Stimulated activated CD4-positive, alpha-beta T cell treated with anti-CD3 and anti-CD28 coated beads, Interleukin-4, amount 100 ng/mL, for 48 hours (primary cell): ENCODE measurements at places on chromosomes 3 and 15.

DNA sequence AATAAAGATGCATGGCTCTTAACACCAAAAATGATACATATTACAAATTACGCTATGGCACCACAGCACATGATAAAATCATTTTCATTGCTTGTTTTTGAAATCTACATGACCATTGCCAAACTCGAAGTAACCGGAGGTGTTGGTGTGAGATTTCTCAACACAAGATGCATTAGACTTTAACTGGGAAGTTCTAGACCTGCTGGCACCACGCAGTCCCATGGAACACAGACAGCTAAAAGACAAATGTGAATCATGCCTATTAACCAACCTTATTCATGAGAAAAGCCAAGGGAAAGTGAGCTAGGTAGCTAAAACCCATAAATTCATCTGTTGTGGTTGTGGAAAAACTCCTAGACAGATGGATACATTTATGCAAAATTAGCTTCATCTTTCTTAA lies 595.4 kb downstream of the FOXP1 start:
- no peak for DNase-seq

- DNase-seq = no peak
Measured at GRCh38 chr3:191137708-191138107, 61.3 kb upstream of the OSTN start.

- DNase-seq = no peak
Measured at GRCh38 chr3:36409862-36410261, 29.6 kb downstream of the STAC start.

- no peak for DNase-seq
Measured at GRCh38 chr3:72633534-72633933, 214.7 kb downstream of the SHQ1 start.

GRCh38 chr15:64780600-64781156 lies 5.3 kb upstream of the RBPMS2 start:
- DNase-seq = no peak

DNA sequence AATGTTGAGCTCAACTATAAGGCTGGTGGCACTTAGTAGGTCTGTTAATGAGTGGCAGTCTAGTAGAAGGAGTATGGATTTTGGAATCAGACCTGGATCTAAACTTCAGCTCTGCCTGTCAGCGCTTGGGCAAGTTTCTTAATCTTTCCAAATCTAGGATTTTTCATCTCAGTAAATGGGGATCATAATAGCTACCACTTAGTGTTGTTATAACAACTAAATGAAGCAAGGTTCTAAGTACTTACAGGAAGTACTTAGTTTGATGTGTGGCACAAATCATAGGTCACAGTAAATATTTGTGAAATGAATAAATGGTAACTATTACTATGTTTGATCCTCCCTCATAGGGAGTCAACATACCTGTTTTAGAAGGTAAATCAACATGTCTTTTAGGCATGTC lies 31.4 kb downstream of the SLC49A4 start:
- DNase-seq = no peak

- no peak for DNase-seq
Measured at GRCh38 chr3:184543256-184543655, 18.3 kb upstream of the EPHB3 start.

DNA sequence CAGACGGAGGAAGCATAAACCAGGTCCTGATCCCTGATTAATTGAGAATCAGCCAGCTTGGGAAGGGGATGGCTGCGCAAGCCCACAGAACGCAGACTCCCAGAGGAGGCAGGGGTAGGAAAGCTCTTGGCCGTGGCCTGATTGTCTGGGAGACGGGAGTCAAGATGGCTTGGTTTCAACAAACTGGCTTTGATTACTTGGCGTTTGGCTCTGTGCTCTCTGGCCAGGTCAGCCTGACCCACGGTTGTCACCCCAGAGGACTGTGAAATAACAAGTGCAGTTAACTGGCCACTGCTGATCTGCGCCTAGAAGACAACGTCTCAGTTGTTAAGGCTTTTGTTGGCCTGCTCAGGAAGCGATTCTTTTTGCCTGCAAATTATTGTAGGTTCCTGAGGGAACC lies 387.0 kb upstream of the PROK2 start:
- no peak for DNase-seq

GRCh38 chr3:22585911-22586310 lies 617.2 kb upstream of the UBE2E2 start:
- DNase-seq = no peak

DNA sequence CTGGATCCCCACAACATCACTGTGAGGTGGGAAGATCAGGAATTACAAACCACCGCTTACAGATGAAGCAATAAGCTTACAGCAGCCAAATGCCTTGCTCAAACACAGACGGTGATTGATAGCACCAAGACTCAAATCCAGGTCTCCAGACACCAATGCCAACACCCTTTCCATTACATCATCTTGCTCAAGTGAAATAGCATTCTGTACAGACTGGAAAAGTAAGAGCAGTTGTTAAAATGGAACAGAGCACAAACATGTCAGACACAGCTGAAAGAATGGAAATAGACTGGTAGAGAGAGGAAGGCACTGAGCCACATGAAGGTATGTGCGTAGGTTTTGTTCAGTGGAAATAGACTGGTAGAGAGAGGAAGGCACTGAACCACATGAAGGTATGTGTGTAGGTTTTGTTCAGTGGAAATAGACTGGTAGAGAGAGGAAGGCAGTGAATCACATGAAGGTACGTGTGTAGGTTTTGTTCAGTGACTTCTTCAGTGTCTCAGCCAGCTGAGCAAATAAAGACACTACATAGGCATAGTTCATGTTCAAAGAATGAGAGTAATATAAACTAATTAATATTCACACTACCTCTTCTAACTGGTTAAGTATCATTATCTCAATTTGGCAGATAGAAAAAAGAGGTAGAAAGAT lies 15.6 kb downstream of the CLDN1 start:
- DNase-seq = no peak

- DNase-seq = no peak
Measured at GRCh38 chr3:127144631-127145030, 48.3 kb upstream of the PRR23E start.

- no peak for DNase-seq
Measured at GRCh38 chr3:2714834-2715233, 395.3 kb downstream of the IL5RA start.

DNA sequence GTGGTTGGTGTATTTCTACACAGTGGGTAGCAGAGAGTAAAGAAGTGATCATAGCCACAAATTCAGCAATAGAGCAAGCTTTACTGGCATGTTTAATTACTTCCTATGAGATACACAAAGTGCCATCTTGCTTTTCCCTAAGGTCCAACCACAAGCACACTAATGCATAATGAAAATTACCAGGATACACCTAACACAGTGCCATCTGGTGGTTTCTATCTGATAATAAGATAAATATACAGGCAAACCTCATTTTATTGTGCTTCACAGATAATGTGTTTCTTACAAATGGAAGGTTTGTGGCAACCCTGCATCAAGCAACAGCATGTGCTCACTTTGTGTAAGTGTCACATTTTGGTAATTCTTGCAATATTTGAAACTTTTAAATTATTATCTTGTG lies 223.0 kb downstream of the NSUN3 start:
- DNase-seq = no peak

DNA sequence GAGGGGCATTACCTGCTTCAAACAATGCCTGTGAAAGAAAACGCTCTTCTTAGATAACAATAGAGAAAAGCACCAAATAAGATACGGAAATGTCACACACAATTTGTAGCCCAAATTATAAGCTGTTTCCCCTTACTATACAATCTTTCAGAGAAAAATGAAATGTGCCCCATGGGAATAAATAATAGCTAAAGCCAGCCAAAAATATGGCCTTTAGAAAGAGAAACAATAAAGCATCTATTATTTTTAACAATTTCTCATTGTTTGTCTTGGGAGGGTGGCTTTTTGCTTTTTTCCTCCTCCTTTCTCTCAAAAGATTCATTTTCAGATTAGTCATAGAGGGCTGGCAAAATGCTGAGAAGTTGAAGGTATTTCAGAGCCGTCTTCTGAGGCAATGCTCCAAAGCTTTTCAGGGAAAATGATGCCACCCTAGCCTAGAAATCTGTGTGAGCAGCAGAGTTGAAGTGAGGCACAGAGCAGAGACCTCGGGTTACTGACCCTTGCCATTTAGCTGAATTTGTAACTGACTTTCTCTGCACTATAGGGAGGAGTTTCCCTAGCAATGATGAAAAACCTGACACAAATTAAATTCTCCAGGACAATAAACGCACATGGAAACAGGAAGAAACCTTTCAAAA lies 86.3 kb upstream of the PRICKLE2 start:
- no peak for DNase-seq

GRCh38 chr3:131735116-131735515 lies 232.3 kb upstream of the MRPL3 start:
- no peak for DNase-seq

DNA sequence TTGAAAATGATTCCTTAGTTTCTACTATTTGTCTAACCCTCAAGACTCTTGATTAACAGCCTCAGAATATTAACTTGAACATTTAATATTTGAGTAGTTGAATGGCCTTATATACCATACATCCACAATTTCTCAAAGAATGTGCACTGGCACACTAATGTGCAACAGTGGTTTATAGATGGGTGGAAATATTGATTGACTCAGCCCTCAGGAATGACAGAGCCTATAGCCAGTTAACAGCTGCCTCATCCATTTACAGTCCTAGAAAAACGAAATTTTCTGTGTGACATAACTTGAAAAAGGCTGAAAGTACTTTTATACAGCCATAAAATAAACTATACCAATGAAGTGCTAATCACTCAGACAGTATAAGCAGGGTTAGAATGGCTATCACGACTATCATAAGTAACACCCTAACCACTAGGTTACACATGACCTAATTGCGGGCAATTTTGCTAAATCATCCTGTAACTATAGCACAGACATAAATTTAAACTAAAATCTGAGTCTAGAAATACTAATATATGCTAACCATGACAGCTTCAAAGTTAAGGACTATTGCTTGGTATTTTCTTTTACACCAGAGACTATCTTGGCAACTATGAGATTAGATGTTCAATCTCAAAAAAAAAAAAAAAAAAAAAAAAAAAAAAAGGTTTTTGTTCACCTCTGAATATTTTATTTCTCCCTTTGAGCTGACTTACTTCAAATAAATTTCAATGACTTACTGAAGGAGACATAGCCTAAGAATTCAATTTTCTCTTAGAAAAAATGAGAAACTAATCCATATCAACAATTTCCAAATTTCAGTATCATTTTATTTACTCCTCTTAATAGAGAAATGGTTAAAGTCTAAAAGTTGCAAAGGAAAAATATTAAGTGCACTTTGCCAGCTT lies 9.3 kb downstream of the SECISBP2L start:
- no peak for DNase-seq

DNA sequence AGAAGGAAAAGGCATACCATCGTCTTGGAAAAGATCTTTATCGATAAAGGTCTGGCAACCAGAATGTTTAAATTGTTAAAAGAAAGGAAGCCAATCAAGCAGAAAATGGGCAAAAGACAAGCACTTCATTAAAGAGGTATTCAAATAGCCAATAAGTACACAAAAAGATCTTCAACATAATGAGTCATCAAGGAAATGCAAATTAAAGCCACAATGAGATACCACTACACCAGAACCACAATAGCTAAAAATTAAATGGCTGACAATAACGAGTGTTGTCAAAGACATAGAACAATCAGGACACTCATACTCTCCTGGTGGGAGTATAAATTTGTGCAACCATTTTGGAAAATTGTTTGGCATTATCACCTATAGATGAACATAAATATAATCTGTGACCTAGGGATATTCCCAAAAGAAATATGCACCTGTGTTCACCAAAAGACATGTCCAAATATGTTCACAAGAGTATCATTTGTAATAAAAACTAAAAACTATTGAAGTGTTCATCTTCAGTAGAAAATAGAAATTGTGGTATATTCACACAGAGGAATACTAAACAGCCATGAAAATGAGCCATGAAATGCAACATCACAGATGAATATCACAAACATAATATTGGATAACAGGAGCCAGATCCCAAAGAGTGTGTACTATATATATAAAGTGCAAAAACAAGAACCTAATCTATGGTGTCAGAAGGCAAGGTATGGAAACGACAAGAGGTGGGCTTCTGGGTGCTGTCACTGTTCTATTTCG lies 14.4 kb upstream of the BTBD1 start:
- DNase-seq = no peak

GRCh38 chr15:61138156-61138555 lies 90.9 kb downstream of the RORA start:
- DNase-seq = no peak

GRCh38 chr15:79923079-79923514 lies 26.3 kb upstream of the MTHFS start:
- peak; percentile 56 for DNase-seq

DNA sequence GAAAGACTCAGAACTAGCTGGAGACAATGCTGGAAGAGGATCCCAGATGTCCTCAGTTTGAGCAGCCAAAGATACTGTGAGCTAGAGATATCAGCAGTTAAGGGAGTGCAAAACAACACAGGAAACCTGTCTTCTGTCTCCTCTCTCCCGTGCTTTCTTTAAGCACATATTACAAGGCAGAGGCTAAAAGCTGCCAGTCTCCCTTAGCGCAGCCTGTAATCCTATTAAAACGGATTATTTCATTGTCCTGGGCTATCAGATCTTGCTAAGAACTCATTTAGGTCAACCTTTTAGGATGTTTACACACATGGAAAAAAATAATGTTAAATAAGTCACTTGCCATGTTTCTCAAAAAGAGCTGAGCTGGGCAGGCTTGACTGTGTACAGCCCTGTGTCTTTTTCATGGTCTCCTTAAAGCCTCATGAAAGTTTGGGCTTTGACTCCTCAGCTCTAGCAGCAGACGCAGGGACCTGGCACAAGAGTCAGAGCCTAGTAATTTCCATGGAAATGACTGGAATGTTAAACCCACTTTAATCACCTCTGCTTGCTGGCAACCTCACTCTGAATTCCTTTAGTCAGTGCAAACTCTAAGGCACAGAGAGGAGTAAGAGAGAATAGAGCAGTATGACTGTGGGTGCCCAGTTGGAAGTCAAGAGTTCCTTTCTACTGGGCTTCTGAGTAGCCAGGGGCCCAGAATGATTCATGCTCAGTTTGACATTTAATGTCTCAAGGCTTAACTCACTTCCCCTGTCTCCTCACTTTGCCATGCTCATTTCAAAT lies 491.9 kb downstream of the NTRK3 start:
- no peak for DNase-seq

- DNase-seq = no peak
Measured at GRCh38 chr3:195753581-195753980, 32.8 kb downstream of the MUC20 start.

- DNase-seq = no peak
Measured at GRCh38 chr15:76979331-76979925, 15.5 kb upstream of the PSTPIP1 start.

DNA sequence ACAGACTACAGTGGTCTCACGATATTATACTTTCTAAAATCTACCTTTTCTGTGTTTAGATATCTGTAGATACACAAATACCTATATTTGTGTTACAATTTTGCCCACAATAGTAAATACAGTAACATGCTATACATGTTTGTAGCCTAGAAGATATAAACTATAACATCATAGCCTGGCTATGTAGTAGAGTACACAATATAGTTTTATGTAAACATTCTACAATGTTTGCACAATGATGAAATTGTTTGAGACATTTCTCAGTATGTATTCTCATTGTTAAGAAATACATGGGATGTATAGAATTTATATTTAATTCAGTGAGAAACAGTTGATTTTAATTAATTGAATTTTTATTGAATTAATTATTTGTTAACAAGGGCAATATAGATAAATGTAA lies 1367.0 kb downstream of the OTOL1 start:
- no peak for DNase-seq

- DNase-seq = no peak
Measured at GRCh38 chr15:66405615-66406014, 18.9 kb downstream of the MAP2K1 start.
